ENCODE measurements at places on chromosomes 2 and 18.

GRCh38 chr2:8247905-8248622 lies 433.8 kb upstream of the ID2 start:
- no peak for DNase-seq

DNA sequence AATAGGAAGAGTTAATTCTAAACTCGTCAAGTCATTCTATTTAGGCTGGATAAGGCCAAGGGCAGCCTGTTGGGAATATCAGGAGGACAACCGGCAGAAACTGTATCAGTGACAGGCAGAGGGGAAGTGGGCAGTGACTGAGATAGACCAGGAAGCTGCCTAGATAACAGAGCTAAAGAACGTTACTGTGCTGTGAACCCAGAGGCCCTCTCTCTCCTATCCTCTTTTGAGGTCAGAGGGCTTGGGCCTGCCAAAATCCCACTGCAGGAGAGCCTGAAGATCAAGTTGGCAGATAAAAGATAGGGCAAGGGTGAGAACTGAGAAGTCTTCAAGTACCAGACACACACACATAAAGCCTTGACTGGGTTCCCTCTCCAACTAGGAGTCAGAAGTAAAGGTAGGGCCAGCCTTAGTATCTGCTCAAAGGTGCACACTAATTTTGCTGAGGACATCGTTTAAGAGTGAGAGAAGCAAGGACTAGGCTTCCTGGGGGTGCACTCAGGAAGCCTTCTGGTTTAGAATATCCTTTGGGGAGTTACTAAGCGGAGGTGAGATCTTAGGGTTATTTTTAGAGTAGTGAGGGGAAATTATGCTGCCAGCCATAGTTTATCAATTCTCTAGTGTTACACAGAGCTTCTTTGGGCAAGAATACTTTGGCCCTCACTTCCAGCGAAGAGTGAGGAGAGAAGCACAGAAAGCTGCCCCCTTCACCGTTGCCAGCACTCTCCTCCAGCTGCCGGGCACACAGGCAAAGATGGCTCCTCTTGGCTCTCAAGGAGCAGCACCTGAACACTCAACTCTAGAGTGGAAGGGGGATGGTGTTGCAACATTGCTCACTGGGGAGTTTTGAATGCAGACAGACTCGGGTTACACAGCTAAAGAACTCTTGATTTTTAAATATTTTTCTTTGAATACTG lies 9.8 kb downstream of the CAVIN2 start:
- no peak for DNase-seq

- no peak for DNase-seq
Observed at GRCh38 chr2:192444286-192444838, 249.6 kb upstream of the TMEFF2 start.

- DNase-seq = peak; percentile 71
Observed at GRCh38 chr2:119223521-119224390, at the start of gene STEAP3. Gene STEAP3, plus strand, starts transcription at chr2:119223834. Its CDS starts 7,179 bp downstream, at chr2:119231013.

DNA sequence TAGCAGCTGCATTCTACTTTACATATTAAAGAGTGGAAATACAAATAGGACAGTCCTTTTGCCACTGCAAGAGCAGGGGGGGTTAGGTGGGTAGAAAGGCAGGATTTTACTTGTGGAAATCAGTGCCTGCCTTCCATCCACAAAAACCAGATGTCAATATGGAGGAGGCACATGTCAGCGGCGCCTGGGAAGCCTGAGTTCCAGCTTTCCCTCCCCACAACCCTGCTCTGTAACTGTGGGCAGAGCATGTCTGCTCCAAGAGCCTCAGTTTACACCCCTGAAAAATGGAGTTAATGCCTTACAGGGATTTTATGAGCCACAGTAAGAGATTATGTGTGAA lies 32.9 kb downstream of the STEAP3 start:
- DNase-seq = no peak

DNA sequence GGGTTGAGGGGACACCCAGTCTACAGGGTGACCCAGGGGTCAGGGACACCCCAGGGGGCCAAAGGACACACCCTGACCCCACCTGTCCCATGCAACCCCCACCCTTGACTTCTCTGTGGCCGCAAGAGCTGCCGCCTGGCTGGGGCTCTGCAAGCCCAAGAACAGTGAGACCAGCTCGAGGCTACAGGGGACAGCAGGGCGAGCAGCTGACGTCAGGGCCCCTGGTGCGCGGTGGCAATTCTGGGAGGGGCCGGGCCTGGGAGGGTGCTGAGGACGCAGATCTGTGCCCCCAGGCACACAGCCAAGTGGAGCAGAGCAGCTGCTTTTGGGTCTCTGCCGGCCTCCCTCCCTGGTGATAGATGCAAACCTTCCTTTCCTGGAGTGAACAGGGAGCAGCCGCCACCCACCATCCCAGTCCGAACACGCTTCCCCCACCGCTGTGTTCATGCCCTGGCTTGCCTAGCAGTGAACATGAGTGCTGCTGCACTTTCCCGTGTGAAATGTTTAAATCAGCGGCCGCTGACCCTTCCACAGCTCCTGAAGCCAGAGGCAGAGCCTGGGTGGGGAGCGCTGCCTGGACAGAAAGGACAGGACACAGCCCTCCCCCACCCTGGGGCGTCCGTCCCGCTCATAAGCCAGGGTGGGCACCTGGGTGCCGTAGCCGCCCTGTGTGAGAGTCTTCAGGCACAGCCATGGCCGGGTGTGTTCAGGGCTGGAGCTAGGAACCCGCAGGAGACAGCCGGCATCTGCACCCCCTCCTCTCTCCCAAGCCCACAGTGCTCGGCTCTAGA lies 46.9 kb downstream of the SLC66A2 start:
- DNase-seq = no peak

- DNase-seq = no peak
Observed at GRCh38 chr2:24818721-24819167, 25.5 kb downstream of the CENPO start.

GRCh38 chr18:37501136-37501535 lies 64.5 kb downstream of the CELF4 start:
- no peak for DNase-seq

All from right kidney (tissue), 9 donors.